NCI-H187 treated with DMSO at 0.1 percent for 48 hours (cell line): ENCODE measurements at places on chromosomes 2 and 18.

DNA sequence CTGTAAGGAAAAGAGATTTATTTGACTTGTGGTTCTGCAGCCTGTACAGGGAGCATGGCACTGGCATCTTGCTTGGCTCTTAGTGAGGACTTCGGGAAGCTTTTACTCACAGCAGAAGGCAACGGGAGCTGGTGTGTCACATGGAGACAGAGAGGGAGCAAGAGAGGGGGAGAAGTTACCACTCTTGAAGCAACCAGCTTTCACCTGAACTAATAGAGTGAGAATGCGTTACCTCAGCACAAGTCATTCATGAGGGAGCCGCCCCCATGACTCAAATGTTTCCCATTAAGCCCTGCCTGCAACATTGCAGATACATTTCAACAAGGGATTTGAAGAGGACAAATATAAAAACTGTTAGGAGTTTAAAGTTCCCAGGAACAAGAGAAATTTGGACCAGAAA, 190.0 kb downstream of the CYRIA start:
- no peak for DNase-seq

DNA sequence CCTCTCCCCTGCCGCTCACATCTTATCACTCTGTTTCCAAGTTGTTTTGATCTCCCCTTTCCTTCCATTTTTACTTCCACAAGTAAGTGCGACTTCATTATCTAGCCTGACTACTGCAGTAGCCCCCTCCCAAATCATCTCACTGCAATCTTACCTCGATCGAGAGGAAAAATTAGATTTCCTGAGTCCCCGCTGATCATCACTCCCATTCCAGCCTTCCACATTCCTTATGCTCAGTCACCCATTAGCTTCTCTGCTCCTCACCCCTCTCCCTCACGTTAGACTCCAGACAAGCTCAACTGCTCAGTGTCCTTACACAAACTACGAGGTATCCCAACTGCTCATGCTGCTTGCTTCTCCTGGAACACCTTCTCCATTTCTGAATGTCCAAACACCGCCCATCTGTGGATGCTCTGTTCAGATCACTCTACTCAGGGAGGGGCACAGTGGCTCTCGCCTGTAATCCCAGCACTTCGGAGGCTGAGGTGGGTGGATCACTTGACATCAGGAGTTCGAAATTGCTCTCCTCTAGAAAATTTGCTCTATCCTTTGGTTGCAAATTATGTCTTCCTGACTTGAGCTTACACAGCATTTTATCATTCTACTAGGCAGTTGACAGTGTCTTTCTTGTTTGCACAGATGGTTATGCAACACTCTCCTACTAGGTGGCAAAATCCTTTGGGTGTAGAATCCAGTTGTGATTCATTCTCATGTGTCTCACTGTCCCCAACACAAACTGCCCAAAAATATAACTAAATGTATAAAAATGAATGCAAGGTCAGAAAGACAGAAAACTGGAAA, 96.5 kb downstream of the INO80D start:
- no peak for DNase-seq

- no peak for DNase-seq
Observed at GRCh38 chr18:51433296-51433695, 235.8 kb upstream of the MEX3C start.

DNA sequence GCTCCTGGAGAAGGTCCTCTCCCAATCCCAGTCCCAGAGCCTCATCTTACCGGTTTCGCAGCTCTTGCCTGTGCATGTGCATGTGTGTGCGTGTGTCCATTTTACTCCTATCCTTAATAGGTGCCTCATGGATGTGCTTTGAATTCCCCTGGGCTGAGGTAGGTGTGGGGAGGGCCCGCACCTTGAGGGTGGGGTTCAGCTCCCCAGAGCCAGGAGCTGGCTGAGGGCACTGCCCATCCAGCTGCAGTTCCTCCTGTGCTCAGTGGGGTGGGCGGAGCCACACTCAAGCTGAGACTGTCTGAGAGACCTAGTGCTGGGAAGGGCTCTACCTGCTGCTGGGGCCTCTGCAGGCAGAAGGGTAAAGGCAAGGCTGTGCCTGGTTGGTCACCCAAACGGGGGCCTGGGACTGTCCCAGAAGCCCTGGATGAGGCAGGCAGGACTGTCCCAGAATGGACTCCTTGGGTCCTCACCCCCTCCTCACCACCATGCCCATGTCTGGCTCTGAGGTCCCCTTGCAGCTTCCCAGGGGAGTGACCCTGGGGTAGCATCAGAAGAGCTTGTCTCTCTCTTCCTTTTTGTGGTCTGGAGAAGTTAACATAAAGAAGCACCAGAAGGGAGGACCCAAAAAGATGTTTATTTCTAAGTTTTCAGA, 8.9 kb downstream of the GDF7 start:
- no peak for DNase-seq

GRCh38 chr18:7174344-7175095, 56.4 kb upstream of the LRRC30 start:
- no peak for DNase-seq

GRCh38 chr18:33536904-33537303, 41.1 kb upstream of the ASXL3 start:
- DNase-seq = no peak

- DNase-seq = no peak
Observed at GRCh38 chr2:102050854-102051391, 59.2 kb downstream of the IL1R2 start.

DNA sequence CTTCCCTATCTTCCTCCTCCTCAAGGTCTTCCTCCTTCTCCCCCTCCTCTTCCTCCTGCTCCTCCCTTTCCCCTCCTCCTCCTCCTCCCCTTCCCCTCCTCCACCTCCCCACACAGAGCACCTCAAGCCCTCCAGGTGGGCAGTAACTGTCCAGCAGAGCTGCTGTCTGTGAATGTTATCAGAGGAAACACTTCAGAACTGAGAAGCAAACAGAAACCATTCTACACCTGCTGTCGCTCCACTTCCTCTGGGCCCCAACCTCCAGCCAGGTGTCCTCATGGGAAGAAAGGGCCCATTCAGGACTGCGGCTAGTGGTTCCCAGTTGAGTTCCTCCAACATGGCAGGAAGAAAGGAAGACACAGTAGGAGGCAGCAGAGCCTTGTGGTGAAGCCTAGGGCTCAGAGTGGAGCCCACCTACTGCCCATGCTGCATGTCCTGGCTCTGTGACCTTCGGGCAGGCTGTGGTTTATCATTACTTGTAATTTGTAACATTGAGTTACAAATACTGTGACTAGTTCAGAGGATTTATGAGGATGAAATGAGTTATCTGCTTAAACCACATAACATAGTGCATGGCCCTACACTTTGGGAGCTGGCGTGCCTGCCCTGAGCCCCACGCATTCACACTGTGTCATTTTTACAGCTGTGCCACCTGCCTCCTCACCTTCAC, 165.9 kb upstream of the ID2 start:
- peak; percentile 84 for DNase-seq

- DNase-seq = no peak
Observed at GRCh38 chr2:20702563-20702962, 35.6 kb downstream of the GDF7 start.

DNA sequence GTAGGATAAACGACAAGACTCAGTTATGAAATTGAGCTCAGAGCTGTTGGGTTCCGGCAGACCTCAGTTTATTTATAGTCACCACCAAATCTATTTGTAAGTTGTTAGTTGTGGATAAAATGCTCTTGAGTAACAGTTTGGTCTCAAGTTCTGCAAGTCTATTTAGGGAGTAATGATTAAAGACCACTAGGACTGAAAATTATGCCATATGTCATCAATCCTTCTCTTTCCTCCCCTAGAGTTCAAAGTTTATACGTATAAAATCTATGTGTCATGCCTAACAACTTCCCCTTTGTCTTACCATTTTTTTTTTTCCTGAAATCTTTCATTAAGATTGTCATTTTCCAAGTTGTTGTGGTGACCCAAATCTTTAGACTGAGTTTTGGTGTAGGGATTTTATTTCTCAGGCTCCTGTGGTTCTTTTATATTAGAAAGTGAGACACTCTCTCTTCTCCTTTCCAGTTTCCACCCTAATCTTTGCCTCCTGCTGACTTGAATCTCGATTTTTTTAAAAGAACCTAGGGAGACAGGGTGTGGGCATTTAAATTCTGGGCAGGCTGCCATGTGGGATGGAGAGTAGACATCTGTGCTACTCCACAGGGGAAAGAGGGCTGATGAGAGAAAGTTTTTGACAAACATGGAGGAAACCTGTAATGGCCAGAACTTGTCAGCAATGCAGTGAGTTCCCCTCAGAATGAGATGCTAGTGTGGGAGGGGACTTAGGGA, 51.0 kb downstream of the LAMA3 start:
- no peak for DNase-seq

DNA sequence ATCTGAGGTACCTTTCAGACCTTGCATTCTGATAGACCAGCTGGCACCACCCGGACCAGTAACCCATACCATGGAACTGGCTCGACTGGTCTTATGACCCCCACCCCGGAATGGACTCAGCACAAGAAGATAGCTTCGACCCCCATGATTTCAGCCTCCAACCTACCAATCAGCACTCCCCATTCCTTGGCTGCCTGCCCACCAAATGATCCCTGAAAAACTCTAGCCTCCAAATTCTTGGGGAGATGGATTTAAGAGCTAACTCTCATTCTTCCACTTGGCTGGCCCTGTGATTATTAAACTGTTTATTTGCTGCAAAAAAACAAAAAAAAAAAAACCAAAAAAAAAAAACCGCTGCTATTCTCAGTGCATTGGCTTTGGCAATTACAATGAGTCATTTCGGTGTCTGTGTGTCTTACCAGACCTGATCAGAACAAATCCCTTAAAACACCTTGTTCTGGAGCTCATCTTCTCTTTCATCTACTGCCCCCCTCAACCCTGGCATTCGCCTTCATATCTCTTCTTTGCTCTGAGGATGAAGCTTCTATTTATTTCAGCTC, 60.1 kb upstream of the KIF5C start:
- no peak for DNase-seq

GRCh38 chr18:11791131-11791530, 60.1 kb upstream of the CHMP1B start:
- DNase-seq = no peak

DNA sequence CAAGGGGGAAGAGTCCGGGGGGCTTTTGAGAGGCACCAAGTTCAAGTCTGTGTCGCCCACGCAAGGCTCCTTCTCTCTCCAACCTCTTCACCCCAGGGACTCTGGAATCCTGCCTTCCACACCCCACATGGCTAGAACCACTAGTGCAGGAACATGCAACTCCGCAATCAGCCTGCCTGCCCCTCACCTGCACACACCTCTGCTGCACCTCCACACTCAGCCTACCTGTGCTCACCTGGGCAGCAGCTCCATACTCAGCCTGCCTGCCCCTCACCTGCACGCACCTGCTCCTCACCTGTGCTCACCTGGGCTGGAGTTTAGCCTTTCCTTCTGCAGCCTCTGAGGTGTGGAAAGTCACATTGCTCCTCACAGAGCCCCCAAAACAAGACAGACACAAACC, 277.4 kb downstream of the NDUFA10 start:
- DNase-seq = no peak

DNA sequence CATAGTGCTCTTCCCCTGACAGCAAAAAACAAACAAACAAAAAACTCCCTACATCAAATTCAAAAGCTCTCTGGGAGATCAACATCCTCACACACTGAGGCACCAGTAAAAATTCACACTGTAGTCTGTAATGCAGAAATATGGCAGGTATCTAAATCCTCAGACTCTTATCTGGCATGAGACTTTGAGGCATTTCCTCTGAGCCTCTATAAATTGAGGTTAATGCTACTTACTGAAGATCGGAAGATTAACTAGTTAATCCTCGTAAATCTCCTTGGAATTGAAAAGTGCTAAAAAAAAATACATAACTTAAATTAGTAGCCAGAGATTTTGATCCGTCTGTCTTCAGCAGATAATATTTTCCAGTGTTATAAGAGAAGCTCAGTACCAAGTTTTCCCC, 65.0 kb downstream of the AP1S3 start:
- DNase-seq = no peak

DNA sequence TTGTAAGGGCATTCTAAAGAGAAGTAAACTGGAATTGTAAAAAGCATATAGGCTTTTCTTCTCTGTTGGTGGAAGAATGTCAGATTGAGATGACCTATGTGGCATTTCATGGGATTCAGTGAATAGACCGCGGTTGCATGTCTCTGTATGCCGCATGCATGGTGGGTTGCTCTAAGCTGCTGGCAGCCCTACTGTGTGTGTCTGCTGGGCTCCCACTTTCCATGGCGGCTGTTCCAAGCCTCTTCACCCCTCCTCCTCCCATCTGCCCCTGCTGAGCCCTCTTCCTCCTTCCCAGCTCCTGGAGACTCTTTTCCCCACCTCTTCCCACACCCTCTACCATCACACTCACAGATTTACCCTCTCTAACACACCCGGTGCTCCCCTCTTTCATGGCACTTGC, 12.6 kb downstream of the ATP6V1C2 start:
- no peak for DNase-seq
